PC-3 (cell line): ENCODE measurements at places on chromosomes 11 and 22.
A peak's percentile ranks its signal among the peaks of the same experiment; 100 is the strongest.

DNA sequence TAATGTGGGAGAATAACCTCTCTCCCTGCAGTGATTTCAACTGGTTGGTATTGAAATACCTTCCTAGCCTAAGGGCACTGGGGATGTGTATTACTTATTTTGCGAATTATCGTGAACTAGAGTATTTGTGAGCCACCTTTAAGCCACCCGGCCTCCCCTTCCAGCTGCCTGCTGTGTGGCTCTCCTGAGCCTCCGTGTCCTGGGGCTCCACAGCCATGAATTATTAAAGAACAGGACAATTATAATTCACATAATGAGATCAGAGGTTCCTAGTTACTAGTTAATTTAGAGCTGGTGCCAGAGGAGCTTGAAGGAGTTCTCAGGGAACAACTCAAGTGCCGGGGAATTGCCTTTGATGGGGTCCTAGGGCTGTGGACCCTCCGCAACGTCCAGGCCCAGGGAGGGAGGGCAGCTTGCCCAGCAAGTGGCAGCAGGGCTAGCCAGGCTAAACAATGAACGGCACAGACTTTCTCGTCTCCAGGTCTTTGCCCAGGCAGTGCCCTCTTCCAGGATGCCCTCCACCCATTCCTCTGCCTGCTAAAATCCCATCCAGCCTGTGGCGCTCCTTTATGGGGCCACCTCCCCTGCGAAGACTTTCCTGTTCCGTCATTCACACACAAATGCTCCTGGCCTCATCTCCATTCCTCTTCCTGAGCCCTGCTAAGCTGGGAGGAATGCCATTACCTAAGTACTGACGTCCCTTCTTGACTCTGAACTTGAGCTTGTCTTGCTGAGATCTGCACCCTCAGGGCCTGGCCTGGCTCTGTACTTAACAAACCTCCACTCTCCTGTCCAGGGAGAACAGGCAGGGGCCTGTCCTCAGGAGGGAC is 91.5 kb downstream of the RTL6 start:
- no peak for DNase-seq

GRCh38 chr11:45285250-45285828 is 802 bp downstream of the SYT13 start:
- DNase-seq, result no peak

DNA sequence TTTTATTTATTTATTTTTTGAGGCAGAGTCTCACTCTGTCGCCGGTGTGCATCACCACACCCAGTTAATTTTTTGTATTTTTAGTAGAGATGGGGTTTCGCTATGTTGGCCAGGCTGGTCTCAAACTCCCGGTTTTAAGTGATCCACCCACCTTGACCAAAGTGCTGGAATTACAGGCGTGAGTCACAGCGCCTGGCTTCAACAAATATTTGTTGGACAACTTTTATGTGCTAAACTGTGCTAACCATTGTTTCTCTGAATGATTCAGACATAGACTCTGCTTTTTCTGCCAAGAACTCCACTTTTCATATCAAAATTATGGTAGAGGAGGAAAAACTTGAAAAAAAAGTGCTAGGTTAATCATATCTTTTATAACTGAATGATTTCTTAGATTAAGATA is 36.3 kb downstream of the MMP7 start:
- peak; percentile 99 for DNase-seq

- no peak for DNase-seq
Measured at GRCh38 chr11:133403900-133404299, 128.4 kb downstream of the OPCML start.

GRCh38 chr11:75903276-75903675 is 88.3 kb downstream of the UVRAG start:
- DNase-seq, result no peak

GRCh38 chr11:99063331-99063730 is 42.6 kb downstream of the CNTN5 start:
- DNase-seq, result no peak

DNA sequence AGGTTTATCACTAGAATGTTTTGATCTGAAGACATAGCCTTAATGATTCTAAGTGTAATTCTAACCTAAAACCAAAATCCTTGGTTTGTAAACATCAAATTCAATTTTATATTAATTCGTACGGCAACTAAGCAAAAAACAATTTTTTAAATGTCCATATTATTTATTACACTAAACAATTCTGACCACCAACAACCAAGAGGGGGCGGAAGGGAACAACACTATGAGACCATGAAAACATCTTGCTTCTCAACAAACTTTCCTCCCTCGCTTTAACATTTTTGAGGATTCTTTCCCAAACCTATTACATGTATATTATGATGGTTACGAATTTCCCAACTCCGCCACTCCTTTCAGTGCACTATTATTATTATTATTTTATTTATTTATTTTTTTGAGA is 6.5 kb upstream of the UCP2 start:
- DNase-seq, result peak; percentile 44

DNA sequence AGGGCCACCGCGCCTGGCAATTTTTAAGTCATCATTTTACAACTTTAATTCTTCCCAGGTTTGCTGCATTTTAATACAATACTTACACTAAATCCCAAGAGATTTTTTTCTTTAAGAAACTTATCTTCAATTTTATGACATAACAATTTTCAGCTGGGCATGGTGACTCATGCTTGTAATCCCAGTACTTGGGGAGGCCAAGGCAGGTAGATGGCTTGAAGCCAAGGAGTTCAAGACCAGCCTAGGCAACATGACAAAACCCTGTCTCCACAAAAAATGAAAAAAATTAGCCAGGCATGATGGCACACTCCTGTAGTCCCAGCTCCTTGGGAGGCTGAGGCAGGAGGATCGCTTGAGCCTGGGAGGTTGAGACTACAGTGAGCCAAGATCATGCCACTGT is 38.8 kb downstream of the CLDN25 start:
- peak; percentile 48 for DNase-seq

GRCh38 chr11:108685419-108686130 is 20.7 kb downstream of the DDX10 start:
- DNase-seq, result no peak

DNA sequence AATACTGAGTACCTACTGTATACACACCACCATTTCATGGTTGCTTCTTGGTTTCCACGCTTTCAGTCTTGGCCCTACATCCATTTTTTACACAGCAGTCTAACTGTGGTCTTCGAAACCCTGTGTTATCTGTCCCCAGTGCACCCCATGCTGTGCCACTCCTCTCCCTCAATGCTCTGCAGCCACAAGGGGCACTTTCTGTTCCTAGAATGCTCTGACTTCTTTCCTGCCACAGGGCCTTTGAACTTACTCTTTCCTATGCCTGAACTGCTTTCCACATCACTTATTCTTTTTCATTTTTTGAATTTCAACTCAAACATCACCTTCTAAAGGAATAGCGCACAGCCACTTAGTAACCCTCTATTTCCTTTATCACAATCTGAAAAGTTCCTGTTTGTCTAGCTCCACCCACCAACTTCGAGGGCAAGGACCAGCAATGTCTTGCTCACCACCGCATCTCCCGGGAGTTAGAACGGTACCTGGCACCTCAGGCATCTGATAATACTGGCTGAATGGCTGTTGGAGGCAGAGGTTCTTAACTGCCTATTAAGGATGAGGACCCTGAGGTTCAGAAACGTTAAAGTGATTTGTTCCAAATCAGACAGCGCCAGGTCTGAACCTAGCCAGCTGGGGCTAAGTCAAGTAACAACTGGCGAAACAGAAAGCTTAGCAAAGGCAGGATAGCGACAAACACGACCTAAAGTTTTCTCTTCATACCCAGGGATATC is 568 bp downstream of the ALG8 start:
- peak; percentile 54 for DNase-seq

DNA sequence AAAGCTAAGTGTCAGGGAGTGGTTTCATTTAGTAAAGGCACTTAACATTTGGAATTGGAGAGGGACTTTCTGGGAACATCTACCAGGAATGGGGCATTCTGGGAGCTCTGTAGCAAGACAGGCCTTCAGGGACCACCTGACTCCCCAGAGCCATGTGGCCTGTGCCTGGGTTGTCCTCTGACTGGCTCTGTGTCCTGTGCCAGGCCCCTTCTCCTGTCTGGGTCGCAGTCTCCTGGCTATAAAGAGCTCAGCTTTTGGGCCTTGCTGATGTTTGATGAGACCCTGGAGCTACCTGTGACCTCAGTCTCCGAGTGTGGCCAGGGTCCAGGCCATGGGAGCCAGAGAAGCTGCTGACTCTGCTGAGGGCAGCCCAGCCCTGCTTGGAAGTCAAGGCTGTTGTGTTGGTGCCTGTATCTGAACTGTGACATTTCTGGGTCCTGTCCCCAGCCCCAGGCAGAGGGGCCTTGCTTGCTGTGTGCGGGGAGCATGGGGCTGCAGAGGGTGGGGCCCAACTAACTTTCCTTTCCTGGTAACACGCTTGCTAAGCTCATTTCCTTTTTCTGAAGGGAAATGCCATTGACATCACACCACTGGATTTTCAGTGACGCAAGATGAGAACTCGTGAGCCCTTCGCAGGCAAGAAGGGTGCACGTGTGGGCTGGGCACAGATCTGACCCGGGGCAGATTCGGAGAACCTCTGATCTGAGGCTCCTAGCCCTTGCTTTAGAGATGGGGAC is 41.3 kb downstream of the LRRC32 start:
- no peak for DNase-seq

DNA sequence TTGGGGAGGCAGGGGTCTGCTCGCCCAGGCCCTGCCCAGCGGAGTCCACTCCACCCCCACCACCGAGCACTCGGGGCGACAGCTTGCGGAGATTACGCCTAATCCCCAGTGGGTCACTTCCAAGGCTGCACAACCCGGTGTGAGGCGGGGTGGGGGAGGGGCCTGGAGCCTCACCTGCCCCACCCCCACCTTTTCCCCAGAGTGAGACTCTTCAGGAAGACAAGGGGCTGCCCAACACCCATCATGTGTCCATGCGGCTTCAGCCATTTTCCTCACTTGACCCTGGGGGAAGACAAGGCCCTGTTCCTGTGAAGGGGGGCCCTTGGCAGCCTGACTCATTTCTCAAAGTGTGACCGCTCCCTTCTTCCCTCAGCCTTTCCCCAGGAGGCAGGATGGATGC is 12.5 kb downstream of the SYNGR1 start:
- no peak for DNase-seq

DNA sequence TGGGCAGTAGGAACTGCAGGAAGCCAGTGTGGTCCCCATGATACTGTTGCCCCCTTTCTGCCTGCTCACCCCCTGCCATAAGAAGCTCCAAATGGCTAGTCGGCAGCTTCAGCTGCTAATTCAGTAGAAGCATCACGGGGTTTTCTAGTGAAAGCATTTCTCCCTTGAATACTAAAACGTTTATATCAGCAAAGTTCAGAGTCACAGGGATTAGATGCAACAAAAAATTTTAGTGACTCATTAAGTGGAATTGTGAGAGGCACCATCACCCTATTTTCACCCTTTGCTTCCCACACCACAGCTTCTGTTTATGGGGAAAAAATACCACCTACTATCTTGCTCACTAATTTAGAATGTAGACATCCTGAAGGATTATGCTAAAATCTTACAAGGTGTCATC is 25.2 kb downstream of the RAB39A start:
- no peak for DNase-seq

DNA sequence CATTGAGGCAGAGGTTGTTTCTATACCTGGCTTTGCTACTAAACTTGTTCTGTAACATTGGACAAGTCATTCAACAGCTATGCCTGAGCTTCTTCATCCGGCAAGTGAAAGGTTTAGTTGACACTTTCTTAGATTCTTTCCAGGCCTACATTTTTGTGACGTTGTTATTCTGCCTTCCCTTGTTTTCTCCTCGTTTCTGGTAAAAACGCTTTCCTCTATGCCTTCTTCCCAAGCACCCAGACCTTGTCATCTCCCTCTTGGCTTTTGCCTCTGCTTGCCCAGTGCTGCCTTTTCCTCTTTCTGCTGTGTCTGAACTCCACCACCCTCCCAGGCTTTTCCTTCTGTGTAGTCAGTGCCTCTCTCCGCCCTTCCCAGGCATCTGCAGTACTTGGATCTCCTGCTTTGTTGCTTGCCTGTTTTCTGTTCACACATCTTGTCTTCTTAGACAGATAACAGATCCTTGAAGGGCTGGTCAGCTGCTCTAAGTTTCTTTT is 1.4 kb upstream of the AMOTL1 start:
- peak; percentile 61 for DNase-seq

- DNase-seq, result no peak
Measured at GRCh38 chr11:115817844-115818468, 313.7 kb upstream of the CADM1 start.

GRCh38 chr11:45187375-45187774 is 40.9 kb downstream of the PRDM11 start:
- no peak for DNase-seq

DNA sequence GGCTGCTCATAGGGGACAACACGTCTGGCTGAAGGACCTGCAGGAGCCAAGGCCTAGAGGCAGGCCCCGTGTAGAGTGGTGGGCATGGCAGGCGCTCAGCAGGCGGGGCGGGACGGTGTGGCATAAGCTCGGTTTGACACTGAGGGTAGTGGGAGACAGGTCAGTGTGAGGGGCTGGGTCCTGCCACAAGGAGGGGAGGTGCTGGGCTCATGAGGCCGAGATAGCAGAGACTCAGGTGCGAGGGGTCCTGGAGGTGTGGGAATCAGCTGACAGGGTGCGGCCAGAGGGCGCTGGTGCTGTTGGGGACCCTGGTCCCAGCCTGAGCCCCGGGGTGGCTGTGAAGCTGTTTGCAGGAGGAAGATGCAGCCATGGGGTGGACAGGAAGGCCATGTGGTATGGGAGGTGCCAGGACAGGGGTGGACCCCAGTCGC is 6.7 kb downstream of the SLC22A12 start:
- no peak for DNase-seq

GRCh38 chr22:47201996-47202818 is 439.8 kb downstream of the TBC1D22A start:
- no peak for DNase-seq

DNA sequence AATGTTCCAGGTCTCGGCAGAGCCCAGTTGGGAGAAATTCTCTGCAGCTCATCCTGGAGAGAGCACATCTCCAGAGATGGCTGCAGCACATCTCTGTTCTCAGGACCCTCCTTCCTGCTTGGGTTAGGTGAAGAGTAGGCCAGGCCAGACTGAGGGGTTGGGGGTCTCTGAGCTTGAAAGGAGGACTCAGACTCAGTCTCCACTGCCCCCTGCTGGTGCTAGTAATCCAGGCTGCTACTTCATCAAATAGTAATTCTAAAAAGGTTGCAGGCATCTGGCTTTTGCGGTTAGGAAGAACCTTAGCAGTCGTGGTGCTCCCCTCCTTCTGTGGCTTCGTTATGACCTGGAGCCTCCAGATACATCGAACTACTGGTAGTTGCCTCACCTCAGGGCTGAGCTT is 9.7 kb downstream of the TUB start:
- DNase-seq, result peak; percentile 30

- DNase-seq, result peak; percentile 11
Measured at GRCh38 chr11:65355013-65355775, 643 bp downstream of the TIGD3 start.

- no peak for DNase-seq
Measured at GRCh38 chr11:83072350-83073242, 899 bp upstream of the RAB30 start.
